ENCODE measurements at places on chromosomes 11 and 22. TPM values are rescaled to one million over a fixed set of nuclear protein-coding genes. Genes with fewer than 3 reads are reported as not detected.
A peak's percentile ranks its signal among the peaks of the same experiment; 100 is the strongest.

- no peaks in the 10 kb centered on the region for H3K36me3 ChIP-seq
- H3K27ac ChIP-seq = no peak overlapping the region
- H3K4me3 ChIP-seq = no peak overlapping the region
- no peak for DNase-seq
Observed at GRCh38 chr22:19517171-19517500, 7.1 kb downstream of the CLDN5 start.

GRCh38 chr11:131867457-131868257 is 497.2 kb downstream of the NTM start:
- no peaks in the 10 kb centered on the region for H3K4me1 ChIP-seq
- H3K27ac ChIP-seq = no peak overlapping the region
- no peak overlapping the region for H3K4me3 ChIP-seq
- no peaks in the 10 kb centered on the region for H3K36me3 ChIP-seq
- no peak for DNase-seq
- no peaks in the 10 kb centered on the region for H3K27me3 ChIP-seq

GRCh38 chr11:104700609-104701008 is 197.7 kb downstream of the CASP12 start:
- H3K4me3 ChIP-seq = no peak overlapping the region
- no peak for DNase-seq

GRCh38 chr11:69707176-69707575 is 3.4 kb upstream of the FGF19 start:
- H3K27me3 ChIP-seq = no peaks in the 10 kb centered on the region
- peaks cover 21% of the 10 kb centered on the region for H3K4me1 ChIP-seq
- DNase-seq = no peak
- H3K27ac ChIP-seq = no peak overlapping the region
- H3K4me3 ChIP-seq = no peak overlapping the region

DNA sequence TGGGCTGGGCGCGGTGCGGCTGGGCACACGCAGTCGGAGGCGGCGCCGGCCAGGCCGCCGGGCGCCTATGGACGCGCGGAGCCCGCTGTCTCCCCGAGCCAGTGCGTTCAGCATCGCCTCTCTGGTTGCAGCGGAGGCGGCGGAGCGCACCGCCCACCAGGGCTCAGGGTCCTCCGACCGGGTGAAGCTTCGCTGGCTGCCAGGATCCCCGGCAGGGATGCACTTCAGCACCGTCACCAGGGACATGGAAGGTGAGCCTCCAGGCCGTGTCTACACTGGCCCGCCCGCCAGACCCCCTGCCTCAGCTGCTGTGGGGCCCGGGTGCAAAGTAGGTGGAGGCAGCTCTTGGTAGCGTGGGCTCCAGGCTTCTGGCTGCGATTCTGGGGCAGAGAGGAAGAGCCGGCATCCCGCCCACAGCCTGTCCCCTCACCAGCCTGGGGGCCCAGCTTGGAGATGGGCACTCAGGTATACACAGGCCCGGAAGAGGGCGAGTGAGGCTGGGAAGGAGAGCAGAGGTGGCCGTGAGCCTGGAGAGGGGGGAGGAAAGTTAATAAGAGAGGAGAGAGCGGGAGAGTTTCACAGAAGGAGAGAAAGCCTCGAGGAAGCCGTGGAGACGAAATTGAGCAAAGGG is 1.0 kb upstream of the TBX1 start:
- H3K4me1 ChIP-seq = peaks cover 50% of the 10 kb centered on the region
- peak overlapping the region; percentile 5 for H3K4me3 ChIP-seq
- no peaks in the 10 kb centered on the region for H3K36me3 ChIP-seq
- H3K27me3 ChIP-seq = peaks cover 65% of the 10 kb centered on the region
- no peak for DNase-seq
- no peak overlapping the region for H3K27ac ChIP-seq

GRCh38 chr11:60310407-60310998 is 16.6 kb upstream of the MS4A6E start:
- no peaks in the 10 kb centered on the region for H3K4me1 ChIP-seq
- no peak overlapping the region for H3K27ac ChIP-seq
- H3K4me3 ChIP-seq = no peak overlapping the region
- no peaks in the 10 kb centered on the region for H3K36me3 ChIP-seq
- no peaks in the 10 kb centered on the region for H3K27me3 ChIP-seq

Gene KCNJ11
- total RNA-seq = 2.5 TPM

Gene SCGB1D2
- total RNA-seq = not detected
